ENCODE measurements at places on chromosomes 7 and 10.

DNA sequence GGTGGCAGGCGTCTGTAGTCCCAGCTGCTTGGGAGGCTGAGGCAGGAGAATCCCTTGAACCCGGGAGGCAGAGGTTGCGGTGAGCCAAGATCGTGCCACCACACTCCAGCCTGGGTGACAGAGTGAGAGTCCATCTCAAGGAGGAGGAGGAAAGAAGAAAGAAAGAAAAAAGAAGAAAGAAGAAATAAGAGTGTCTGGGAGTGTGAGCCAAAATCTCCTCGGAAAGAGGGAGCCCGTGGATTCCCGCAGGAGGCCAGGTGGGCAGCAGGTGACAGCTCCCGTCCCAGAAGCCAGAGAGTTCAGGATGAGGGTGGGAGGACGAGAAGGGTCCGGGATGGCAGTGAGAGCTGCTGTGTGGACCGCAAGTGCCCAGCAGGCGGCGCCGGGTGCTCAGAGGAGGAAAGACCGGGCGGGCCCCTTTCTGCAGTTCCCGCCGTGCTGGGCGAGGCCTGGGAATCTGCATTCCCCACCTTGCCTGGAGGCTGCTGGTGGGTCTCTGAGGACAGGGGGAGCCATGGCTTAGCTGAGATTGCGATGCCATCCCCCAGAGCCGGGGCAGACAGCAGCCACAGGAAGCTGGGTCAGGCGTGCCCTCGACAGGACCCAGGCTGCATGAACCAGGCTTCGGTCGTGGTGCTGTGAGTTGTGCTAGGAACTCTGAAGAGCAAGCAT is 17.1 kb upstream of the AMZ1 start:
- peak; percentile 45 for DNase-seq

DNA sequence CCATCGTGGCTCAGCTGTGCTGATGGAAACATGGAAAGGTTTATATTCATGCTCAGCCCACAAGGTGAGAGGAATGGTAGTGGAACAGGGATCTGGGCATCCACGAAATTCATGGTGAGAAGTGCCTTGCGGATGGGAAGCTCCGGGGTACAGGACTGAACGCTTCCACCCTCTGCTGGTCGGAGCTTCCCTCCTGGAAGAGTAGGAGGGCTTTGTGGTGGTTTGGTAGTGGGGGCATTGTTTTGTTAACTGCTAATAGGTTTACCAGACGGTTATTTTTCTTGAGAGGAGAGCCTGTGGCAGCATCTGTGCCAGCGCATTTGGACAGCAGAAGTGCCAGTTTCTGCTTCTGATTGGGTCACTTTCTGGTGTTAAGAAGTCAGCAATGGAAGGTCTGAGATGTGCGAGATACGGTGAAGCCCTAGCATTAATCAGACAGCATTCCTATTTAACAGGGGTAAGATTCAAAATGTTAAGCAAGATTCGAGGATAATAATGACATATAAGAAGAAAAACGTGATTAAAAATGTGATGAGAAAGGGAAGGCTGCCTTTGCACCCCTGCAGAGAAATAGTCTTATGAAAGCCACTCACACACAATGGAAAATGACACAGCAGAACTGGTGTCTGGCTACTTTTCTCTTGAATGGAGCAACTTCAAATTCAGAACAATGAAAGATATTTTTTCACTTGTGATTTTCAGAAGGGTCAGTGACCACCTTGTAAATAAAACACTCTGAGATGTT is 17.7 kb downstream of the ABCA13 start:
- no peak for DNase-seq

GRCh38 chr7:4944939-4945338 is 14.0 kb downstream of the MMD2 start:
- DNase-seq: no peak

DNA sequence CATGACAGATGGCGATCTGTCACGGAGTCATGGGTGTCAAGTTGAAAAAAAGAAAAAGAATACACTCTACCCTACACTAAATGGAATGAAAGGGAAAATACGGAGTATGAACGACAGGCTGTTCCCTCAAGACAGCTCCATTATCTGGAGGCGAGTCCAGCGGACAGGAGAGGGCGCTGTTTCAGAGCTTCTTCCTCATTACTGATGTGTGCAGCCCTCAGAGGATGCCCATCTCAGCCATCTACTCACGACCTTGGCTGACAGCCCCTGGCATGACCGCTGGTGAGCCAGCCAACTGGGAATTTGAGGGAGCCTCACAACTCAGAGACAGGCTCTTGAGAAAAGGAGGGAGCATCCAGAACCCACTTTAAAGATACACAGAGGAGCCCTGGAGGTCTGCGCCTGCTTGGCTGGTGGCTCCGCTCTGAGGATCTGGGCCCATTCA is 49.6 kb upstream of the SMNDC1 start:
- DNase-seq: peak; percentile 67

- no peak for DNase-seq
These were observed 234.3 kb downstream of the SH2D4B start for GRCh38 chr10:80771902-80772555.

DNA sequence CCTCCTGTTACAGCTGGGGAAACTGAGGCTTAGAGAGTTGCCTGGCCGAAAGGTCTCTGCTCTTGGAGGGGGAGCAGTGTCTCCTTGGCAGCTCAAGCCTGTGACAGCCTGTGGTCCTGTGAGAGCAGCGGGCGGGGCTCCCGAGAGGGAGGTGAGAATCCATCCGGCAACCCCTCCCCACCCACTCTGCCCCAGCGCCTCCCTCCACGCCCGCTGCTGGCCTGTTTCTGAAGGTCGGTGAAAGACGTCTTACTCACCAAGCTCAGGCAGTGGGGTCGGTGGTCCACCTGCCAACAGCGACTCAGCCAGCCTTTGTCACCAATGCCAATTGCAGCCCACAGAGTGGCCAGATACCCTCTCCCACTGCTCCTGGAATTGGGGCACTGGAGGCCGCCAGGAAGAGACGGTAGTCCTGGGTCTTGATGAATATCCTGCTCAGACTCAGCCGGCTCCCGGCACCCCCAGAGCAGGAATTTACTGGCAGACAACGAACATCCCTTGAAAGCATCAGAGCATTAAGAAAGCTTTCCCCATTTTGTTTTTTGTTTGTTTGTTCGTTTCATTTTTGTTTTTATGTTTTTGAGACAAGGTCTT is 7.4 kb upstream of the TTYH3 start:
- no peak for DNase-seq

GRCh38 chr10:32985775-32986350 is 27.8 kb upstream of the ITGB1 start:
- DNase-seq: no peak

DNA sequence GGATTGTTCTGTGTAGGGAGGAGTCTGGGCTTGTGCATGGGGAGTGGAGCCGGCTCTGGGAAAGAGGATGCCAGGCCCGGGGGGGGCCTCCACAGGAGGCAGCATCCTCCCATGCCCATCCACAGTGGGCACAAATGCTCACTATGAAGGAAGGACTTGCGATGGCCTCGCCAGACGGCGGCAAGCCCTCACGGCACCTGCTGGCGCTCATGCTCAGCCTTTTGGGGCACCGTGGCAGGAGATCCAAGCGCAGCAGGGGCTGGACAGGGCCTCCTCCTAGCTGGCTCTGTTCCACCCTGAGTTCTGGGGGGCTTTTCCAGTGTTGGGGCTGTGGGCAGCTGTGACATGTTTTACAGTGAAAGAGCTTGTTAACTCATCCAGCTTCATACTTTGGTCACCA is 15.2 kb downstream of the MDH2 start:
- no peak for DNase-seq

DNA sequence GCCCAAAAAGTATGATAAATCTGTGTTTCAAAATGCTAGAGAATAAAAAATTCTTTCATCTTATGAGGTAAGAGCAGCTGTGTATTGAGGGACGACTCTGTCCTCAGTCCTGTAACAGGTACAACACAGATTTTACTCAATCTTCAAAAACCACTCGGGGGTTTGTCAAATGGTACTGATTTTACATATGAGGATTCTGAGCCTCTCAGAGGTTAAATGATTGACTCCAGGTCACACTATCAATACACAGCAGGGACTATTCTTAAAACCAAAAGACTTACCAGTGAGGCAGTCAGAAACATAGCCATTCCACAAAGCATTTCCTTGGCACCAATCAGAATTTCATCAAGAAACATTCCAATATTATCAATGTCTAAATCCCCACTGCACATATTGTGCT is 95.5 kb downstream of the SGMS1 start:
- no peak for DNase-seq

DNA sequence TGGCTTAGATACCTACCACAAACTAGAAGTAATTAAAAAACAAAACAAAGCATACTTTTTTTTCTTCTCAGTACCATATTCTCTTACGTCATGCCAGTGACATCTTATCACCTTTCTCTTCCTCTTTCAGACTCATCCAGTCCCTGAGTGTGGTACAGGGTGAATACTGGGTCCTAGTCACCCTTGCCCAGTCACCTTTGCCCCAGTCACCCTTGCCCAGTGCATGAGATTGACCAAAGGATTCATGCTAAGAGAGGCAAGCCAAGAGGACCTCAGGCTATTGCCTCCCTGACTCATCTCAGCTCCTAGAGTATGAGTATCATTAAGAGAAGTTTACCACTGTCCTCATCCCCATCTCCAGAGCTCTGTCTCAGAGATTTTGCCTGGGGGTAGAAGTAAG is 10.0 kb upstream of the TSPAN12 start:
- no peak for DNase-seq

- DNase-seq: no peak
These were observed 247.5 kb downstream of the THSD7A start for GRCh38 chr7:11584406-11585031.

GRCh38 chr10:125878957-125879835 is 1.9 kb downstream of the DHX32 start:
- no peak for DNase-seq

DNA sequence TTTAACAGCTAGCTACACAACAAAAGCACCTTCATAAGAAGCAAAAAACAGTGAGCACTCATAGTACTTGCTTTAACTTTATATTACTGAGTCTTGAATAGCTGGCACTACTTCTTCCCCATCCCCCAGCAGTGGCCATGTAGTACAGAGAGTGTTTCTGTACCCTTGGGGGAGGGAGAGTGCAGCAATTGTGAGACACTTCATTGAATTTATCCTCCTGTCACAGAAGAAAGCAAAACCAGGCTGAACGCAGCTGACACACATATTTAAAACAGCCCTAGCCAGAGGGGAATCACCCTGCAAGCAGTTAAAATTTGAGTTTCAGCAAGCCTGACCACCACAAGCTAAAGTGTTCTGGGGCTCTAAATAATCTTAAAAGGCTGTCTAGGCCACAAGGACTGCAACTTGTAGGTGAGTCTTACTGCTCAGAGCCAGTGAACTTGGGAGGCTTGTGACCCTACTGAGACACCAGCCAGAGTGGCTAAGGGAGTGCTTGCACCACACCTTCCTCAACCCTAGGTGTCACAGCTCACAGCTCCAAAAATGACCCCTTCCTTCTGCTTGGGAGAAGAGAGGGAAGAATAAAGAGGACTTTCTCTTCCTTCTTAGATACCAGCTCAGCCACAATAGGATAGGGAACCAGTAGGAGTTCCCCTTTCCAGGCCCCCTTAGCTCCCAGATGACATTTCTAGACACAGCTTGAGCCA is 97.7 kb upstream of the MEOX2 start:
- no peak for DNase-seq

GRCh38 chr7:135188298-135188984 is 17.9 kb upstream of the CYREN start:
- no peak for DNase-seq

DNA sequence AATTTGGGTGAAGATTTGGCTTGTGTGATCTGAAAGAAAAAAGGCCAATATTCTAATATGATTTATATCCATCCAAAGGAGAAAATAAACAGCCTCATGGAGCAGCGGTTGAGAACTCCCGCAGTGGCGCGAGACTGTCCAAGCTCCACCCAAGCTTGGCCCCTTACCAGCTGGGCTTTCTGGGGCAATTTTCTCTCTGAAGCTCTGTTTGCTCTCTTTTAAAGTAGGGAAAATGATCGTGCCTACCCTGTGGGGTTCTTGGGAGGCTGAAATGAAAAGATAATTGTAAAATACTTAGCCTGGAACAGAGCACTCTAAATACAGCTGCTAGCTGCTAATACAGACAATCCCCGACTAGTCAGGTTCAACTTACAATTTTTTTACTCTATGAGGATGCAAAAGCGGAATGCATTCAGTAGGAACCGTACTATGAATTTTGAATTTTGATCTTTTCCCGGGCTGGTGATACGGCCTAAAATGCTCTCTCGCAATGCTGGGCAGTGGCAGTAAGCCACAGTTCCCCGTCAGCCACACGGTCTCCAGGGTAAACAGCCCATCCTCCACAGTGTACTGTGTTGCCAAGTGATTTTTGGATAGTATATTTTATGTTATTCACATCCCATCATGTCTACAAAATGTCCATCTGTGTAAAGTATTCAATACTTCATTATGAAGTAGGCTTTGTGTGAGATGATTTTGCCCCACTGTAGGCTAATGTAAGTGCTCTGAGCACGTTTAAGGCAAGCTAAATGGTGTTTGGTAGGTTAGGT is 137.7 kb downstream of the CHN2 start:
- DNase-seq: no peak

DNA sequence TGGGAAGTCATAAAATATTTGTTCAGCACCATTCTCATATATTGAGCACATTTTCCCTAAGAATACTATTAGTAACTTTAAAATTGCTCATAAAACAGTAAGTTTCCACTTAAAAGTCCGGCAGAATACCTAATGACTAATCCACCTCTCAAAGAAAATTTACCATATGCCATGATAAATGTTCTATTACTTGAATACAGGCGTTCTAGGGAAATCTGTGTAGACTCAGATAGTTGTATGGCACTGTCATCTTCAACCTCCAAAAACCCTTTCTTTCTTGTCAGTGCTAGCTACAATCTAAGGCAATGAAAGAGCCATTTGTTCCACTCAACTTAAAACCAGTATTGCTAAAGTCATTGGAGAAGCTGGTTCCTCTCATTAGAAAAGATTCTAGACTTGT is 7.3 kb downstream of the GPR37 start:
- DNase-seq: no peak

- no peak for DNase-seq
These were observed 103.8 kb upstream of the LANCL2 start for GRCh38 chr7:55261386-55261770.

DNA sequence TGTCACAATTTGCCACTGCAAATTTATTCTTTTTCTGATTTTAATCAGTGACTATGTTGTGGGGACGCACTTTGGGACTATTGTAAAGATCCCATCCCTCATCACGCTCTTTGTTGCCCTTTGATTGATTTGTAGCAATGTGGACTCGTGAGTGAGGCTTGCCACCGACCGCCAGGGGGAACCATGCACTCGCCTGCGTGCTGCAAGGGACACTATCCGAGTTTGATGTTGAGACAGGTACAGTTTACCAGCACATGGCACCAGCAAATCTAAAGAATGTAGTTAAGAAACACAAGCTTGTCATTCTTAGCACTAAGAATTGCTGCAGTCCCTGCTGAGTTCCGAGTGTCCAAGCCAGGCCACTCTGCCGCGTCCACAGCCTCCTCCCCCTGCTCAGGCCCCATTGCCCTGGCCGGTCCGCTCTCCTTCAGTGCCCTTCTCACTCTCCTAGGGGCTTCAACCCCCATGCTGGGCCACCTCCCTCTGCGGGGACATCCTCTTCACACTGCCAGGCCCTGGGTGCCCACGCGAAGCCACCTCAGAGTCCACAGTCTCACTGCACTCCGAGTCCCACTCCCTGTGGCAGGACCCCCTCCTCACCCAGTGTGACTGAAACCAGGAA is 2.0 kb upstream of the SFTPA2 start:
- peak; percentile 33 for DNase-seq

- no peak for DNase-seq
These were observed 9.9 kb upstream of the DNAAF5 start for GRCh38 chr7:716636-717035.

Data from T follicular helper cell (primary cell).